ENCODE measurements at places on chromosomes 5 and 9. TPM values are rescaled to one million over a fixed set of nuclear protein-coding genes. Genes with fewer than 3 reads are reported as not detected.
A peak's percentile ranks its signal among the peaks of the same experiment; 100 is the strongest.

DNA sequence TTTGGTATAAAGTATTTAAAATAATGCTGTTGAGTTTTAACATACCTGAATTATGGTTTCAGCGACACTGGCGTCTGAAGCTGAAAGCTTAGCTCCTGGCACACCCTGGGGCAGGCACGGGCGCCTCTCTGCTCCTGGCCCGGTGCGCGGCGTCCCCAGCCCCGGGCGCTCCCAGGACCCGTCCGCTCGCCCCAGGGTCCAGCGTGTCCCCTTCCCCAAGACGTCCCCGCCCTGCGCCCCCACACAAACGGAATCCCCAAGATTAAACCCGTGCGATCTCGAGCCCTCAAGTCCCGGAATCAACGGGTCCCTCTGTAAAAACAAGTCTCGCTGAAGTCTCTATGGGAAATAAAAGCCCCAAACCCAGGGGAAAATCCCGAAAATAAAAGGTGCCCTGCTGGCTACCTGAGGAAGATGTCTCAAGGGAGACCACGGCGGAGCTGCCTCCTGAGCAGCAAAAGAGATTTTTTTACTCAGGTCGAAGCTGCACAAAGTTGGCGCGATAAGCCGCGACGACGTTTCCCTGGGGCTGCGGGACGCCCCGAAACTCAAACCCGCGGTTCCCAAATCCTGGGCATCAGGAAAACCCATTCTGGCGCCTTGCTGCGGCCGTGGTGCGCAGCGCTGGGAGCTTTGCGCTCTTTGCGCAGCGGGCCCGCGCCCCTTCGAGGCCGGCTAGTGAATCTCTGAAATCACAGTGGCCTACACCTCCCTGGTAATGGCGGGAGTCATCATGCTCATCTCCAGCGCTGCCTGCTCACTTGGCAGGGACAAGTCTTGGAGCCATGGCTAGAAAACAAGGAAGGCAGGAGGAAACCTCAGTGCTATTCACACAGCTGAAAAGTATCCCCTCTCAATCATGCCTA lies 6.3 kb upstream of the IFNA8 start:
- no peak for DNase-seq

DNA sequence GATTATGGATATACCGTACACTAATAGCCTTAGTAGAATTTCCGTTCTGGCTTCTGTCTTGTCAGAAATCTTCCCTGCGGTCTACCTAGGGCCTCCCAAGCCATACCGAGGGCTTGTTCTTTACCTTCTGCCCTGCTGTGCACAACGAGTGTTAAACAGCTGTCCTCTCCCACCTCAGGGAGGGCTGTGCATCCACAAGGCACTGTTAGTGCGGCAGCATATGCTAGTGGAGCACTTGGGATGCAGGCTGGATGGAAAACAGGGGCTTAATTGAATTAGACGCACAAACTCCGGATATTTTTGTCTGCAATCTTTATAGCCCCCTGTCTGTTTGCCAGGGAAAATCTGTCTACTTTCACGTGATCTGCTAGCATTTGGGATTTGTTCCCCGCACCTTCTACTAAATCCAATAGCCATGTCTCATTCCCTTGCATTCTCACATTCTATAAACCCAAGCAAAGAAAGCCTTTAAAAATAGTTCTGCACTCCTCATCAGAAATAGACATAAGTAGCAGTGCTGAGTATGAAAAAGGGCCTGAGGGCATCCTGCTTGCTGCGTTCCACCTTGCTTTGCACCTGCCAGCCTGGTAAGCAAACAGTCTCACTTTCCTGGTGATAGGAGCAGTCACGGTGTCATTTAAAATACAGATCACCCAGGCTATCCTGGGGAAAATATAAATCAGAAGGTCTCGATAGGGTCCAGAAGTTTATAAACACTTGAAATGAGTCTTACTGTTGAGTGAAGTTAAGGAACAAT lies 382.6 kb downstream of the RASEF start:
- DNase-seq: no peak

GRCh38 chr5:3590967-3591900 lies 4.4 kb upstream of the IRX1 start:
- no peak for DNase-seq

DNA sequence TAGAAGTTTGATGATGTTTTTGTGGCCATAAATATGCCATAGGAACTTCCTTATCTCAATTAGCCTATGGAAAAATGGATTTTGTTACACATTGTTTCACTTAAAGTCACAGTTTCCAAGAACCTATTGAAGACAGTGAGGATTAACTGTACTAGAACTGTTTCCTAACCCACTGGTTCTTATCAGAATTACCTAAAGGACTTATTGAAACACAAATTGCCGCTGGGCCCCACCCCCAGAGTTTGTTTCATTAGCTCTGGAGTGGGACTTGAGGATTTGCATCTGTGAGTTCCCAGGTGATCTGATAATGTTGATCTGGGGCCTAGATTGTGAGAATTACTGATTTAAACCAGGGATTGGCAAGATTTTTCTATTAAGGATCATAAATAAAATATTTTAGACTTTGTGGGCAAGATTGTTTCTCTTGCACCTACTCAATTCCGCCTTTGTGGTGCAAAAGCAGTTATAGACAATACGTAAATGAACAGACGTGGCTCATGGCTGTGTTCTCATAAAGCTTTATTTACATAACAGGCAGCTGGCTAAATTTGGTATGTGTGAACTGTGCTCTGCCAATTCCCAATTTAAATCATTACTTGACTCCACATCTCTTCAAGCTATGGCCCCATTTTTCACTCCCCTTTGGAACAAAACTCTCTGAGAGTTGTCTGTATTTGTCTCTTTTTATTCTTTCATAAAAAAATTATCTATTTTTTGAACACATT lies 9.3 kb downstream of the JAK2 start:
- no peak for DNase-seq

DNA sequence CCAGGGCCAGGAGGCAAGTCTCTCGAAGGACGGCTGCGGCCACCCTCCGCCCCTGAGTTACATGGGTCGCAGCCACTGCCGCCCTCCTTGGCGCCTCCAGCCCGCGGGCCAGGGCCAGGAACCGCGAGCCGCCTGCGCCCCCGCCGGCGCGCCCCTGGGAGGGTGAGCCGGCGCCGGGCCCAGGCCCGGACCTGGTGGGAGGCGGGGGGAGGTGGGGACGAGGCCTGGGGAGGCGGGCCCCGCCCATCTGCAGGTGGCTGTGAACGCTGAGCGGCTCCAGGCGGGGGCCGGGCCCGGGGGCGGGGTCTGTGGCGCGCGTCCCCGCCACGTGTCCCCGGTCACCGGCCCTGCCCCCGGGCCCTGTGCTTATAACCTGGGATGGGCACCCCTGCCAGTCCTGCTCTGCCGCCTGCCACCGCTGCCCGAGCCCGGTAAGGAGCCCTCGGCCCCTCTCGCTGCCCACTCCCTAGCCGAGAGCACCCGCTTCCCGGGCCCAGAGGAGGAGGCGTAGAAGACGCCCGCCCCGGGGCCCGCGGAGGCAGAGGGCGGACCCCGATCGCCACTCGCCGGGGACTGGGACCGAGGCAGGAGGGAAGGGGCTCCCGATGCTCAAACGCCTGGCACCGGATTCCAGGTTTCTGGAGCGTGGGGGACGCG lies at the start of gene ASS1:
Gene ASS1, plus strand, starts transcription at position 397 of the 657 bp plus-strand sequence. CDS start 7,268 bp downstream, outside the sequence.
- peak; percentile 89 for DNase-seq

GRCh38 chr9:84300271-84300670 lies 40.3 kb downstream of the SLC28A3 start:
- DNase-seq: no peak

The PCDHB12 gene
- total RNA-seq: 1.2 TPM

All from stomach (tissue), 19 donors.